RPMI7951 (cell line): ENCODE measurements at places on chromosomes 12 and 14. TPM values are rescaled to one million over a fixed set of nuclear protein-coding genes. Genes with fewer than 3 reads are reported as not detected.

- no peak for DNase-seq
Observed at GRCh38 chr12:53868511-53868986, 70.1 kb upstream of the HOXC13 start.

GRCh38 chr12:26537126-26537525, 295.9 kb downstream of the ITPR2 start:
- no peak for DNase-seq

DNA sequence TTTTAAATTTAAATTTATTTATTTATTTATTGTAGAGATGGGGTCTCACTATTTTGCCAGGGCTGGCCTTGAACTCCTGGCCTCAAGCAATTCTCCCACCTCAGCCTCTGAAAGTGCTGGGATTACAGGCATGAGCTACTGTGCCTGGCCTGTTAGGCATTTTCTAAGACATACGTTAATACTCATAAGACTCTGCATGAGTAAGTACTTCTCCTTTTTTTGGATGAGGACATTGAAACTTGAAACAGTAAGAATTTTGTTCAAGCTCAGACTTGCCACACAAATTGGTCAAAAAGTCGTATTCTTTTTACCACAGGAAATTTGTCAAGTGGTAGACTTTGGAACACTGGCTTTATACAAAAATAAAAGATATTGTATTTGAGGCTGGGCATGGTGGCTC, 187.4 kb upstream of the RASSF8 start:
- DNase-seq = no peak

- DNase-seq = no peak
Observed at GRCh38 chr12:56118688-56119357, 757 bp downstream of the ZC3H10 start.

- no peak for DNase-seq
Observed at GRCh38 chr14:69972755-69973154, 93.5 kb downstream of the SMOC1 start.

DNA sequence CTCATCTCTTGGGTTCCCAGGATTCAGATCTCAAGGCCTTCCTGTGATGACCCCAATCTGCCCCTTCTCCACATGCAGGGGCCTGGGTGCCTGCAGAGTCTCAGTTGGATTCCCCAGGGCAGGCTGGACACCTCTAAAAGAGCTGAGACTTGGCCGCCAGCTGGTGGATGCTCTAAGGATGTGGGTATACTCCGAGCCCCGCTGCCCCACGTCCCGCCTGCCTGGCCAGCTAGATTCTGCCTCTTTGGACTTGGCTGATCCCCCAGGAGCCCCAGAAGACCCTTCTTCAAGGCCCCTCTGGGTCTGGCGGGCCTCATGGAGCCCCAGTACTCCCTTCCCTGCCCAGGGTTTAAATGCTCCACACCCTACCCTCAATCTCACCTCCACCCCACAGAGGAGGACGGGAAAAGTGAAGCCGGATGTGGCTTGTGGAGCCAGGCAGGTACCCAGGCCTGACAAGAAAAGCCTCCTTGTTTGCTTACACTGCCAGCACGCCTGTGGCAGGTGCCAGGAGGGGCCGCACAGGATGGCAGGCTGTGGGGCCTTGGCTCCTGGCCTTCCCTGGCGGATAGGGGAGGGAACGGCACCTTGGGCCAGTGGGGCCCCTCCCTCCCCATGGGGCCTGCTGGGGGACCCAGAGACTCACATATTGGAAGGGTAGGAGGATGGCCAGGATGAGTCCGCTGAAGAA, 15.1 kb downstream of the FAIM2 start:
- no peak for DNase-seq

- DNase-seq = no peak
Observed at GRCh38 chr14:47674543-47675465, 601 bp downstream of the MDGA2 start.

DNA sequence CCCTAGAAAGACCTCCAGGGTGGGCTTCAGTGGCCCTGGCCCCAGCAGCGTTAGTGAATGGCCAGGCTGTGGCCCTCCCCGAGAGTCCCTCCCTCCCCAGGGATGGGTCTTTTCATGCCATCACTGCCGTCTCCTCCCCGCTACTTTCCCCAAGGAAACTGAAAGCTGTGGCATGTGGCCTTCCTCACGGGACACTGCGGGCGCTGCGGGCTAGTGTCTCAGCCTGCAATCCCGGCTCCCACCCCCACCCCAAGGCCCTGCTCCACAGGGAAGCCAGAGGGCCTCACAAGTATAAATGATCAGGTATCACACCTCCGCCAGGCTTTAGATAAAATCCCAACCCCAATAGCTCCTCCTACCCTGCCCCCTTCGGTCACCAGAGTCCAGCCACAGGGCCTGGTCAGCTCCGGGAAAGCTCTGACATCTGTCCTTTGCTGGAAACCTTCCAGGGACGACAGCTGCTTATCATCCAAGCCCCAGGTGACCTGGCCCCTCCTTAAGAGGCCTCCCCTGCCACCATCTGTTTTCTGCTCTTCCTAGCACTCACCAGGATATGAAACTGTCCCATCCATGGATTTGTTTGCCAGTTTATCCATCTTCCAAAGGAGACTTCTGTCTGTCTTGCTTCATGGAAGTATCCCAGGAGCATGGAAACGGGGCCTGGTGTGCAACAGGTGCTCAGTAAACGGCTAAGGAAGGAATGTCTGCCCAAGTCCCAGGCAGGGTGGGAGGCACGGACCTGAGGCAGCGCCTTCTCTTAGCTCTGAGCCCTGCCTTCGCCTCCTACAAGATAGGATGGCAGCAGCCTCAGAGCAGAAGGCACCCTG, 31.6 kb downstream of the CCDC85C start:
- peak; percentile 19 for DNase-seq

- DNase-seq = no peak
Observed at GRCh38 chr14:49622022-49622607, 1.5 kb downstream of the MGAT2 start.

DNA sequence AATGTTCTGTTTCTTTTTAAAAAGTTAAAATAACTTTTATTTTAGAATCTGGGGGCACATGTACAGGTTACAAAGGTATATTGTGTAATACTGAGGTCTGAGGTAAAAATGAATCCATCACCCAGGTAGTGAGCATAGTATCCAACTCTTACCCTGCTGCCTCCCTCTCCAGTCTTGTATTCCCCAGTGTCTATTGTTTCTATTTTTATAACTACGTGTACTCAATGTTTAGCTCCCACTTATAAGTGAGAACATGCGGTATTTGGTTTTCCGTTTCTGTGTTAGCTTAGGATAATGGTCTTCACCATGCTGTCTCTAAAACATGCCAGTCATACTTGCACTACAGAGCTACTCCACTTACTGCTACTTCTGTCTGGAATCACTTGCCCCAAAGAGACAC, 8.4 kb downstream of the FBXO33 start:
- DNase-seq = no peak

DNA sequence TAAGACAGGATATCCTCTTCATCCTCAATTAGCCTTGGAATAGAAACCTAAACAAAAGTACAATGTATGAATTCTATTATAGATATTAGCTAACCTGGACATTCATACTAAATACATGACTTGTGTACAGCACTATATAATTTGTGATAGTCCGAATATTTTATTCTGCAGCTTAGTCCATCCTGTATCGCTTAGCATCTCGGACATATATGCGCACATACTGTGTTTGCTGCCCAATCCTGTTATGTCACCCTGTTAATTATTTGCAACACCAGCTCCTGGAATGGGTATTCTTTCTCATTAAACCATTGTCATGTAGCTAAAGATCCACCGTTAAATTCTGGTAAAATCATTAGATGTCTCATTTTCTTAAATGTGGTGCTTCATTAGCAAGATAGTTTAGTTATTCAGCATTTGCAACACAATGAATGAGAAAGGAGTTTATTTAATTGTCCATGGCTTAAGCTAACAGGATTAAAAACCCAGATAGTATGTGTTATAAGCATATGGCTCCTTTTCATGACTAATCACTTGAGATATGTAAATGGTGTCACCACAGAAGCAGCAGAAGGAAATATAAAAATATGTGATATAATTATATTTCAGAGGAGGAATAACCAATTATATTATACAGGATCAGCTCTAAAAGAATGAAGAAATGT, 156.0 kb upstream of the ARHGAP5 start:
- no peak for DNase-seq

GRCh38 chr12:31727192-31727591, 1.6 kb downstream of the AMN1 start:
- DNase-seq = no peak

DNA sequence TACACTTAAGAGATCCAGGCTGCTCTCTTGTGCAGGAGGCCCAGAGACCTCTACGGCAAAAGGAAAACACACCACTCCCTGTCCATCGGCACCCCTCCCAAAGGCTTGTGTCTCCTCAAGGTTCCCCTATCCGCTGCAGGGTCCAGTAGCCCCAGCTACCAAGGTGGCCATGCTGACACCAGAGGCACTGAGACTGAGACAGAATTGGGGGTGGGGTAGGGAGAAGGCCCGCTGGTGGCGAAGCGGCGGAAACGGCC, 590 bp downstream of the DDIT3 start:
- DNase-seq = no peak

DNA sequence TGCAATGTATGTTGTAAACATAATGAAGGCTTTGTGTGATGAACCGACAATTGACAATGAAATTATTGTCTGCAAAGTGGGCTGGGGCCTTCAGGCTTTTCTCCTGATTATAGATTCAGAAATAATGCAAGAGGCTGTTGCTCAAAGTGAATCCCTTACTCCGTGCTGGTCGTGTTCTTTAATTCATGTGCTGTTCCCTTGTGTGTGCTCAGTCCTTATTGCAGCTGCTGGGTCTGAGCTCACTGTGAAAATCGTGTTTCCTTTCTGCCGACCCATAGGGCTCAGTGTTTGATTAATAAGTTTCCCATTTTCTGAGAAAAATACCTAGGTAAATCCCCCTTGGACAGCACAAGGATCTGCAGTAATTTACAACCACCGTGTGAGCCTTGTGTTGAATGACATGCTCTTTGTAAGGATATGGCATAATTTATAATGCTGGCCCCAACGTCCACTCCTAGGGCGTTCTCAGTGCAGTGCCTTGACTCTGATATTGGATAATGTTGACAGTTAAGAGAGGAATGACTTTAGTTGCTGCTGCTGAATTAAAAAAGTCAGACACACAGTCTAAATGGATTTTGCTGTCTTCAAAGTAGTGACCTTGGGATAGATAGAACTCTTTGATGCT, 81.6 kb downstream of the RGS6 start:
- DNase-seq = peak; percentile 1

DNA sequence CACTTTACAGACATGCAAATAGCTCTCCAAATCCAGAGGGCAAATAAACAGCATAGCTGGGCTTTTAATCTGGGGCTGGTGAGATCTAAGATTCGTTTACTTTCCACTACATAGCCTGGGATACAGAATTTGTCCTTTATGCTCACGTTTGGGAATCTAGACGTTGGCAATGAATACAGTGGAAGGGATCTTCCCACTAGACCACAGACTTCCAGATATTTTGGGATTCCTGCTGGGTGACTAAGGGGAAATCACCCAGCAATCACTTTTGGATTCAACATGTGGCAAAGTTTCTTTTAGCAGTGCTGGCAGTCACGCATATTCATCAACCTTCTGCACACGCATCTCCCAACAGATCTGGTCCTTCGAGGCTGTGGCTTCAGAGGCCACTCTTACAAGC, 23.5 kb downstream of the APPL2 start:
- DNase-seq = peak; percentile 96

Gene FRMD6
- total RNA-seq = 98.9 and 127 TPM in 2 replicates
